ENCODE measurements at places on chromosomes 2 and 18. TPM values are rescaled to one million over a fixed set of nuclear protein-coding genes. Genes with fewer than 3 reads are reported as not detected.

DNA sequence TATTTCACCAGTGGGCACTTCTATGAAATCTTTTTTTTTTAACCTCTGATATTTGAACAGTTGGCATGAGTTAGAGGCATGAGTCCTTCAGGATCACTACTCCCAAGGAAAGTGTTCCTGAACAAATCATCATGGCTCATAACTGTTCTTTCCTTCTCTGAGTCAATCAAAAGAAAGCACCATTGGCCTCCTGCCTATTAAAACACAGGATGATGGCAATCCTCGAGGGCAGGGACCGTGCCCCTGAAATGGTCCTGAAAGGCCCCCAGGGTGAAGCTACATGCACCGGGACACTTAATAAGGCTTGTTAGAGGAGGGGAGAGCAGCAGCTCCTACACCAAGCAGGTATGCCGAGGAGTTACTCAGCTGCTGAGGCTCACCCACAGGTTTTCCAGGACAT, 43.5 kb downstream of the SLC14A2 start:
- DNase-seq = no peak

DNA sequence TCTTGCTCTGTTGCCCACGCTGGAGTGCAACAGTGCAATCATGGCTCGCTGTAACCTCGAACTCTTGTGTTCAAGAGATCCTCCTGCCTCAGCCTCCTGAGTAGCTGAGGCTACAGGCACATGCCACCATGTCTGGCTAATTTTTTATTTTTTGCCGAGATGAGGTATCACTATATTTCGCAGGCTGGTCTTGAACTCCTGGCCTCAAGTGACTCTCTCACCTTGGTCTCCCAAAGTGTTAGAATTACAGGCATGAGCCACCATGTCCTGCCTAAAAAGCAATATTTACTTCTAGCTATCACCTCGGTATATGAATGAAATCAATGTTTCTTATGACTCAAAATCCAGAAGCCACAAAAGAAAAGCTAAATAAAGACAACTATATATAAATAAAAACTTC, 2.2 kb downstream of the BUB1 start:
- no peak for DNase-seq

GRCh38 chr18:63142594-63143225, 176.9 kb downstream of the BCL2 start:
- no peak for DNase-seq

DNA sequence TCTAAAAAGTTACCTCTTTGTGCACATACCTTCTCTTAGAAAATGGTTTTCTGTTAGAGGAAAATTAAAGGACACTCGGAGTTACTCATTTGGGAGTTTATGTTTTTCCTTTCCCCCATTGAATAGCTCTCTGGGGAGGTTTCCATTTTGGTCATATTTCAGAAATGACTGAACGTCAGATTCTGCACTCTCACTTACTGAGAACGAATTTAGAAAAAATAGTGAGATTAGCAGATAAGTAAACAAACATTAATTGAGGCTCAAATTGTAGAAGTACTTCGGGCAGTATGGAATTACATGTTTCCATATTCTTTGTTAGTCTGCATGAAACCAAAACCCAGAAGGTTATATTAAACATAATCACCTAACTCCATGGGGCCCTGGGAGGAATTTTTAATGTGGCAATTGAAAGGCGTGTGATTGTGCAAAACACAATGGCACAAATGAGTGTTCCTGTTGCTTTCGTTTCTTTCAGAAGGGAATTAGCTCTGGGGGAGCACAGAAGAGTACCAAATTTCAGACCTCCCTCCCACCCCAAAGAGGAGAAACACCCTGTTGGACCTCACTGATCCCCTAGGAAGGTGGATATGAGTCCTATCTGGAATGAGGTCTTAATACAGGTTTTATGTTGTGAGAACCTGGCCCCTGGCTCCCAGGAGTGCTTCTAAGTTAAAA, 212.3 kb downstream of the BCL2 start:
- no peak for DNase-seq

GRCh38 chr2:96359866-96360265, 24.3 kb downstream of the NCAPH start:
- DNase-seq = no peak

DNA sequence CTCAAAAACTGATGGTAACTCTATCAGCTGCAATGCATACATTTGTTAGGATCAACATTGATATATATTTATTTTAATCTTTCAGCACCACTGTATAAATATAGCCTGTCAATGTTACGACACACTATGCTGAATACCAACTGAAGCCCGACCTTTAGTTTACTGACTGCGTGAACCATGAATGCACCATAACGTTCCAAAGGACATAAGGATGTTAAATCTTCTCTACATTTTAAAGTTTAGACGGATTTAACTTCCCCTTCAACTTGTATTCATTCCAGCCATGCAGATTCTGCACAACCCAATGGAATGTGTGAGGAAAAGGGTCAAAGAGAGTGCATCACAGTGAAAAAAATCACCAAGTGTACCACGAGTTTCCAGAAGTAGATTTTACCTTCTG, 489.5 kb downstream of the IRS1 start:
- no peak for DNase-seq

Gene SCYGR4
- not detected for total RNA-seq

- peak; percentile 64 for DNase-seq
Measured at GRCh38 chr2:105734762-105735538, 9.8 kb upstream of the NCK2 start.

GRCh38 chr2:12587729-12588522, 128.8 kb upstream of the TRIB2 start:
- DNase-seq = peak; percentile 78

Gene PROKR1
- total RNA-seq = not detected

DNA sequence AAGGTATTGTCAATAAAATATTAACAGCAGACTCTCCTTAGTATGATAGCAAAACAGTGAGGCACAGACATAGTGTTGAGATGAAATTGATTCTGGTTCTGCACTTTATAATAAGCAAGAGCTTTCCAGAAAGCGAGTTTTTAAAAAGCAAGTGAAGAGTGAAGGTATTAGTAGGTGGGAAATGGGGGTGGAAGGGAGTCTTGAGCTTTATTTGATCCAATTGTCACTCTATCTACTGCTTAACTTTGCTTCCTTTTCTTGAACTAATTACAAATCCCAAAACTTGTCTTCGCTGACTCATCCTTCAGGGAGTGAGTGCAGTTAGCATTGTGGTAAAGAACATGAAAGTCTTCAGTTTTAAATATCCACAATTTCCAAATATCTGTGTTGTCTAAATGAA, 120.6 kb upstream of the BOD1L2 start:
- DNase-seq = no peak

Gene HMSD
- 0.53 TPM for total RNA-seq

DNA sequence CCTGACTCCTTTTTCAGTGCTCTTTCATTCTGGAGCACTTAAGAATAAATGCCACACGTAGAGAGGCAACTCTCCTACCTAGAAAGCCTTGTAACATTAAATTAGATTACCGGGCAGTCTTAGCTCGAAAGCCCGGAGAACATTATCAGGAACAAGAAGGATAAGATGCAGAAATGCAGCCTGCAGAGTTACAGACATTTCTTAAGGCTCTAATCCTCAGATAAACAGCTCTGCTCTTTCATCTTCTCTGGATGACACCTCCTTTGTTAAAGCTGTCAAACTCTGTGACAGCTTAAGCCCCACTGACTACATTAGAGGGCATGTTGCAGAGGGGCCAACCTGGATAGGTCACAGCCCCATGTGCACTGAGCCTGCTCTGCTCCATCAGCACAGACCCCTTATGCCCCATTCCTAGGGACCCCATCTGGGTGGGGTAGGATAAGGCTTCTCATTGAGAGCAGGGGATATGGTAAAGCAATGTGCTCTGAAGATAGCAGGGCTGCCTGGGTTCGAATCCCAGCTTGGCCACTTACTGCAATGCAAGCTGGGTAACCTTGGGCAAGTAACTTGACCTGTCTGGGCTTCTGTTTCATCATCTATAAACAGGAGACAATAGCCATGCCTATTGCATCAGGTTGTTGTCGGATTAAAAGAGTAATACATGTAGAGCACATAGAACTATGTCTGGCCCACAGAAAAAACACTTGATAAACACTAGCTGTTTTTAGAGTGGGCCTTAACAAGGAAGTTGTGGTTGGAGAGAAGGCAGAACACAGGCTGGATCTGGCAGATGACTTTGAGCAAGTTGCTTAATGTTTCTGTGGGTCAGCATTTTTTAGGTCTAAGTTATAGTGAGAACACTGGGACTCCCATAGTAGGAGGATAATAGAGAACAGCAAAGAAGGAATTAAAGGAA, 111.4 kb downstream of the THNSL2 start:
- DNase-seq = no peak

- DNase-seq = peak; percentile 76
Measured at GRCh38 chr2:201158111-201158929, 24.6 kb upstream of the CASP10 start.

Gene ANKRD30BL
- not detected for total RNA-seq

Gene ALLC
- not detected for total RNA-seq

Gene TCF4
- 33.6 TPM for total RNA-seq

- no peak for DNase-seq
Measured at GRCh38 chr2:219496247-219496824, 2.4 kb upstream of the GMPPA start.

- DNase-seq = peak; percentile 50
Measured at GRCh38 chr18:830315-830901, 18.4 kb upstream of the YES1 start.
